ENCODE measurements at places on chromosomes 7 and 10.

- no peak for DNase-seq
These were observed 15.2 kb downstream of the HIBADH start for GRCh38 chr7:27647489-27647888.

- DNase-seq, result no peak
These were observed 84.9 kb downstream of the TCERG1L start for GRCh38 chr10:131226446-131227162.

GRCh38 chr10:75398692-75399460 lies 2.7 kb downstream of the ZNF503 start:
- DNase-seq, result no peak

- DNase-seq, result no peak
These were observed 34.5 kb upstream of the MSRB2 start for GRCh38 chr10:23060918-23061317.

- no peak for DNase-seq
These were observed 364.9 kb downstream of the SUGCT start for GRCh38 chr7:40499718-40500117.

GRCh38 chr7:129768614-129769399 lies 157.3 kb downstream of the NRF1 start:
- no peak for DNase-seq

GRCh38 chr7:3712841-3713240 lies 411.8 kb downstream of the SDK1 start:
- no peak for DNase-seq

GRCh38 chr7:44099669-44100068 lies 4.5 kb upstream of the AEBP1 start:
- no peak for DNase-seq

- peak; percentile 22 for DNase-seq
These were observed 27.7 kb upstream of the VAX1 start for GRCh38 chr10:117165538-117166417.

- DNase-seq, result no peak
These were observed 445.5 kb upstream of the IGFBP3 start for GRCh38 chr7:46366526-46366925.

GRCh38 chr7:154431045-154431444 lies 378.8 kb downstream of the DPP6 start:
- DNase-seq, result no peak

- no peak for DNase-seq
These were observed 38.8 kb upstream of the ZNF365 start for GRCh38 chr10:62335326-62335725.

DNA sequence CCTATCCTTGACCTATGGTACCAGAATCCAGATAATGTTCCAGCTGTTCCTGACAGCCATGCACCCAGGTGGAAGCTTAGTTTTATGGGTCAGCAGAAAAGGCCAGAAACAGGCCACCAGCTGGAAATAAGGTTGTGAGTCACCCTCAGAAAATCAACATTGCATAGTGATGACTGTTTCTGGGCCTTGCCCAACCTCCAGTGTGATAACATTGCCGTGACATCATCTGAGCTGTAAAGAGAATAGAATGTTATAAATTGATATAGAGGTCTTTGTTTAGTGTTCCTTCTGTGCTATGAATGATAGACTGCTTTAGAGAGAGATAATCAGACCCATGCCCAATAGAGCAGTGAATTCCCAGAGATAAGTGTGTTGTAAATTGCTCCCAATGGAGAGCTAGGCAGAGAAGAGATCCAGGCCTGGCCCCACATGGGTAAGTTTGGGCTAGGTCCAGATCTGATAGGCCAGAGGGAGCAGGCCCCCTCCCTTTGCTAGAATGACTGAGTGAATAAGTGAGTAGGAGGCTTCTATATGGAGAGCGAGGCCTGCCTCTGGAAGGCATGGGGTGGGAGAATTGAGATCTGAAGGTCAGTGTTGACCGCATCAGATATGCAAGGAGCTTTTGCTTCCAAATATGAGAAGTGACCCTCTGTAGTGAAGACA lies 14.2 kb upstream of the HPS1 start:
- DNase-seq, result no peak

- no peak for DNase-seq
These were observed 22.0 kb upstream of the PDGFA start for GRCh38 chr7:541661-542060.

- DNase-seq, result no peak
These were observed 20.3 kb upstream of the CPXM2 start for GRCh38 chr10:123911866-123912265.

- DNase-seq, result no peak
These were observed 51.3 kb upstream of the GSAP start for GRCh38 chr7:77467408-77467807.

GRCh38 chr7:128053023-128053422 lies 21.8 kb upstream of the LRRC4 start:
- DNase-seq, result no peak

Data from activated CD4-positive, alpha-beta T cell treated with anti-CD3 and anti-CD28 coated beads, Interleukin-10, Interleukin-2, amounts not matched to agents 100 ng/mL and 50 ng/mL, durations not matched to agents 16 hours and 8 hours (primary cell).